Cardiac septum (tissue), 1 donor: ENCODE measurements at places on chromosomes 6 and 20.

DNA sequence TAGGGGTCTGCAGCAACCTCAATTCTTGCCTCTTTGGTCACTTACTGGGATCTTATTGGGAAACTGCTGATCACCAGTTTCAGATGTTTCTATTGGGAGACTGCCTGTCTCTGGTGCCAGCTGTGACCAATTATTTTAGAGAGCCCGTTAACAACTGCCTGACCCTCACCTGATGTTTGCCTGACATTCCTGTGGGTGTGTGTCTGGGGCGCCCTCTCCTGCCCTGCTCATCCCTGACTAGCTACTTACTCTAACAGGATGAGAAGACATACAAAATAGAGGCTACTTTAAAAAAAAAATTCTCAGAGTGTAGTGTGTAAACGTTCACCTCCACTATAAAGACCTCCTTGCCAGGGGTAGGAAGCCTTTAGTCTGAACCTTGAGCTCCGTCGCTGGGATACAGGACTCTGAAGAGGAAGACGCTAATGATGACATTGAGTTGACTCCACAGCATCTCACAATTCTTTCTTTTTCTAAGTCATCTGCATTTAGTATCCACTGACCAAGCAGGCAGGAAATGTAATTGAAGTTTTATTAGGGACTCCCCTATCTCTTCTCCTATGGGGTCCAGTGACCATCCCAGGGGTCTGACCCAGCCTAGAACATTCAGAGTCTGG lies 54.6 kb upstream of the DDR1 start:
- no peak for DNase-seq

- no peak for DNase-seq
These were observed 36.4 kb upstream of the KHDC1 start for GRCh38 chr6:73299151-73299971.

- DNase-seq: no peak
These were observed 181.5 kb upstream of the LAMP5 start for GRCh38 chr20:9332791-9333479.

DNA sequence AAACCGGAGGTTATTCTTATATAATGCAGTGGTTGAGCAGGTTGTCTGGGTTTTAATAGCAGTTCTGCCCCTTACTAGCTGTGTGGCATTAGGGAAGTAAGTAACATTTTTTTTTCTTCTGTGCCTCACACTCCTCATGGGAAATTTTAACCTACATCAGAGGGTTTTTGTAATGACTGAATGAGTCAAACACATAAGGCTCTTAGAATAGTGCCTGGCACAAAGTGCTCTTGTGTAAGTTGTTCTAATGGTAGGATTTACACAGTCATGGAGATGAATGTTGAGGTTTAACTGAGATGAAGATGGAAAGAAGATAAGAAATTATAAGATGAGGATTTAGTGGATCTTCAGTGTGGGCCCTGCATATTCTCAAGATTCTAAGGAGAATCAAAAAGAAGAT lies 68.4 kb upstream of the PHIP start:
- DNase-seq: no peak
